Cardiac ventricle fibroblast (primary cell): ENCODE measurements at places on chromosomes 13 and 19. TPM values are rescaled to one million over a fixed set of nuclear protein-coding genes. Genes with fewer than 3 reads are reported as not detected.

The CYP4F12 gene
- total RNA-seq: 0.34 and 0.69 TPM in 2 replicates

The TMEM255B gene
- under 0.01 TPM in 1 of 2 replicates, not detected in the other for total RNA-seq

The COL4A2 gene
- total RNA-seq: 764 and 817 TPM in 2 replicates

The ANGPTL8 gene
- not detected in 2 replicates for total RNA-seq

The TEX101 gene
- not detected in 2 replicates for total RNA-seq

The TLE6 gene
- total RNA-seq: 0.25 and 3.8 TPM in 2 replicates

The F2RL3 gene
- total RNA-seq: 0.69 and 0.88 TPM in 2 replicates

The DAND5 gene
- total RNA-seq: not detected in 2 replicates

The CEACAM6 gene
- not detected in 2 replicates for total RNA-seq

The CPAMD8 gene
- 0.49 and 2.1 TPM in 2 replicates for total RNA-seq

The ATXN8OS gene
- total RNA-seq: not detected in 2 replicates

The DMPK gene
- total RNA-seq: 14.4 and 14.8 TPM in 2 replicates

The HIPK4 gene
- not detected in 2 replicates for total RNA-seq

The CCDC124 gene
- 51.8 and 67.5 TPM in 2 replicates for total RNA-seq

The DACT3 gene
- total RNA-seq: 7.3 and 8.4 TPM in 2 replicates

The MEX3D gene
- 28.2 and 35.9 TPM in 2 replicates for total RNA-seq

The NRTN gene
- total RNA-seq: not detected in 2 replicates

The MIA gene
- 2.6 TPM in 1 of 2 replicates, not detected in the other for total RNA-seq
